ENCODE measurements at places on chromosomes 4 and X.

DNA sequence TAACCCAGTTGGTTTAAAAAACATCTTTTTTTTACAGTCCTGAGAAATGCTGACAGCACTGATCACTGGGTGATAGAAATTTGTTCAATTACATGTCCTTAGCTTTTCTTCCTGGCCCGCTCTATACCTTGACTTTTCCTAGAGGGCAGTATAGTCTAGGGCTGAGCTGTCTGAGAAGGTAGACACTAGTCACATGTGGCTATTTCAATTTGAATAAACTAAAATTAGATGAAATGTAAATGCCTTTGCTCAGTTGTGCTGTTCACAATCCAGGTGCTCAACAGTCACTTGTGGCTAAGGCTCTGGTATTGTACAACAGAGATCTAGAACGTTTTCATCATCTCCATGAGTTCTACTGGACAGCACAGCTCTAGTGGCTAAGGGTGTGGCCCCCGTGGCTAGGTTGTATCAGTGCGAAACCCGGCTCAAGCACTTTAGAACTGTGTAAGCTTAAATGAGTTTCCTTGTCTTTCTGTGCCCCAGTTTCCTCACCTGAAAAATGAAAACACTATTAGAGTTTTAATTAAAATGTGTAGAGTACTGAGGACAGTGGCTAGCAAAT is 111.6 kb upstream of the WDR17 start:
- no peak for DNase-seq

- no peak for DNase-seq
These were observed 3.2 kb upstream of the UGT2B7 start for GRCh38 chr4:69092980-69093568.

DNA sequence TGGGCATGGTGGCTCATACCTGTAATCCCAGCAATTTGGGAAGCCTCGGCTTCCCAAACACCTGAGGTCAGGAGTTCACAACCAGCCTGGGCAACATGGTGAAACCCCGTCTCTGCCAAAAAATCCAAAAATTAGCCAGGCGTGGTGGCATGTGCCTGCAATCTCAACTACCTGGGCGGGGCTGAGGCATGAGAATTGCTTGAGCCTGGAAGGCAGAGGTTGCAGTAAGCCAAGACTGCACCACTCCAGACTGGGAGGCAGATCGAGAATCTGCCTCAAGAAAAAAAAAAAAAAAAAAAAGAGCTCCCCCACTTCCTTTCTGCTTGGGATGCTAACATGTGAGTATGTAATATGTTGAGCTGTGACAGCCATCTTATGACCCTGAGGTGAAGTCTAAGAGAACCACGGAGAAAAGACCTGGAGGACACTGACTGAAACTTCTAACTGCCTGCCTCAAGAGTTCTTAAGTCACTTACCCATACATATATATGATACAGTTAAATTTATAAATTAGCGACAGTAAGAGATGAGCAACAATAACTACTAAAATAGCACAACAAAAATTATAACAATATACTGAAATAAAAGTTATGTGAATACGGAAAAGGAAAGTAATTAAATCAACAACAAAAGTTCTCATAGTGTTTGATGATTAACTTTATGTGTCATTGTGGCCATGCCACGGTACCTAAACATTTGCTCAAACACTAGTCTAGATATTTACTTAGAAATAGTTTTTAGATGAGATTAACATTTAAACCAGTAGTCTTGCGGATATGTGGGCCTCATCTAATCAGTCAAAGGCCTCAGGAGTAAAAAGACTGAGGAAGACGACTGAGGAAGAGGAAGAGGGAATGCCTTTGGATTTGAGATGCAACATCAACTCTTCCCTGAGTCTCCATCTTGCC is 178.3 kb downstream of the OPHN1 start:
- DNase-seq = no peak

- DNase-seq = no peak
These were observed 367.9 kb upstream of the SLIT2 start for GRCh38 chr4:19883841-19884240.

Data from T-helper 1 cell (primary cell).